ENCODE measurements at places on chromosomes 12 and 14.

DNA sequence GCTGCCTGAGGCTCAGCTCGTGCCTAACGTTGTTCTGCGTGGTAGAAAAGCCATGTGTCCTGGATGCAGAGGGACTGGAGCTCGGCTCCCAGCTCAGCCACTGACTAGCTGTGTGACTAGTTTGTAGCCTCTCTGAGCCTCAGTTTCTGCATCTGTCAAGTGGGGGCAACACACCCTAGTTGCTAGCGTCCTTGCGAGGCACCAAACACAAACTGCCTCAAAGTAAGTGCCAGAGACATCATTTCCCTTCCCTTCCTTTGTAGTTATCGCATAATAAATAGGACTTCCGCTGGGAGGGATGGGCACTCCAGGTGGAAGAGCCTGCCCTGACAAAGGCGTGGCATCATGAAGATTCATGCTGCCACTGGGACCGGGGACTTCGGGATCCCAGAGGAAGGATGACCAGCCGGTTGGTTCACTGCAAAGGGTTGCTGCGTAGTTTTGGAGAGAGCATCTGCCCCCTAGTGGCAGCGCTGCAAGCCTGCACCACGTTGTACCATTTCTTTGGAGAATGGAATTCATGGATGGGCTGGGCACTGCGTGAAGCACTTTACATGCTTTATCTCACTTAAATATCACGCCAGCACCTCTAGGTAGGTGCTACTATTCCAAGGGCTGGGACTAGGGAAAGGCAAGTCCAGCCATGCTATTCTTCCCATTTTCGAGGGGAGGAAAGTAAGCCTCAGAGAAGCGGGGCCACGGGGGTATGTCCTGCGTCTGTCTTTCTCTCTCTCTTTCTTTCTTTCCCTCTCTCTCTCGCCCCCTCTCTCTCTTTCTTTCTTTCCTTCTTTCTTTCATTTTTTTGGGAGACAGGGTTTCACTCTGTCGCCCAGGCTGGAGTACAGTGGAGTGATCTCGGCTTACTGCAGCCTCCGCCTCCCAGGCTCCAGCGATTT, 4.6 kb downstream of the CCDC197 start:
- DNase-seq = peak; percentile 31

DNA sequence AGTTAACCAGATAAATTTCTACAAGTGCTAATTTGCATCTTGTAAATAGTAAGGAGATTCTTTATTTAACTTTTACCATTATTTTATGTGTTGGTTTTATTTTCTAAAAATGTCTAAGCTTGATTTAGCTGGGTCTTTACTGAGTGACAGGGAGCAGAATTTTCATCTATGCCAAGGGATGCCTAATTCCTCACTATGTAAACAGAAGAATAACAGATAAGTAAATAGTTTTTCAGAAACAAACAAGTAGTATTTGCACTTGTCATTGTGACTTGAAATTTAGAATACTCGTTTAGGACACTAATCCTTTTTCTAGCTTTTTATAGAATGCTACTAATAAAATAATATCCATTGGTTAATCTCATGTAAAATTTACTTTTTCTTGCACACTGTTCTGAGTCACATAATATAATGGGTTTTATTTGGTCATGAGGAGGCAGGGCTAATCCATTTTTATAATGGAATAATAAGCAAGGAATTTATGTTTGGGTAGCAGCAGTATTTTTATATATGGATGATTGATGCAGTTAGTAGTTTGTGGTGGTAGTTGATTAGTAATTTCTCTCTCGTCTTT, 746.5 kb downstream of the SLC6A15 start:
- no peak for DNase-seq

DNA sequence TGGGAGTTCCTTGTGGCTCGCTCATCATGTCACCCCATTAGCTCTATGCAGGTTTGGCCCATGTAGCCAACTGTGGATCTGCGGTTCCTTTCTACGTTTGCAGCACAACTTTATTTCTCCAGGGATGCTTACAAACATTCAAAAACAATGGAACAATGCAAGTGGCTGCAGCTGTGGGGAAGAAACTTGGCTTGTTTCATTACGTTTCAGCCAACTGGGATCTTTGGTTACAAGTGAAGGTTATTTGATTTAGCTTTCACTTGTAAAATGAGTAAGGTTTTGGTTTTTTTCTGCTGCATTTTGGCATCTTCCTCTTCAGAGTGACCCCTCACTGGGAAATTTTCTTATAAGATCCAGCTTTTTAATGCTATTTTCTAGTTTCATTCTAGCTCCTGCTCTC, 105.9 kb downstream of the PLXNC1 start:
- DNase-seq = no peak

DNA sequence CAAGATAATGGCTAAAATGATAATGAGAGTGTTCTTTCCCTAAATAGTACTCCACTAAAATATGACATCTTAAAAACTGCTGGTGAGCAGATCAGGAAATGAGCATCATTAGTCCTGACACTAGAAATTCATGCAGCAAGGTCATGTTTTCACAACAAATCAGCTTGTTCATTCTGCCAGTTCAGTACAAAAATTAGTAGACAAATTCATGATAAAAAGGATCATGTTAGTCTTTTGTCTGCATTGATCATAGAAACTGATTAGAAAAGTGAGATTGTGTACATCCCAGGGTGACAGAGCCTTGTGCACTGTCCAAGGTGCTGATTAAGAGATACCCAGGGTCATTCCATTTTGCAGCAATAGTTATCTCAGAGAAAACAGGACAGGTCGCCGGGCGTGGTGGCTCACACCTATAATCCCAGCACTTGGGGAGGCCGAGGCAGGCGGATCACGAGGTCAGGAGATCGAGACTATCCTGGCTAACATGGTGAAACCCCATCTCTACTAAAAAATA, 163.6 kb downstream of the RIMBP2 start:
- DNase-seq = no peak

GRCh38 chr12:104615048-104615561, 158.4 kb downstream of the CHST11 start:
- DNase-seq = no peak
